Activated T-cell treated with anti-CD3 and anti-CD28 coated beads, Interleukin-2, amount 50 U/mL, for 4 hours (primary cell): ENCODE measurements at places on chromosomes 2 and 18.

DNA sequence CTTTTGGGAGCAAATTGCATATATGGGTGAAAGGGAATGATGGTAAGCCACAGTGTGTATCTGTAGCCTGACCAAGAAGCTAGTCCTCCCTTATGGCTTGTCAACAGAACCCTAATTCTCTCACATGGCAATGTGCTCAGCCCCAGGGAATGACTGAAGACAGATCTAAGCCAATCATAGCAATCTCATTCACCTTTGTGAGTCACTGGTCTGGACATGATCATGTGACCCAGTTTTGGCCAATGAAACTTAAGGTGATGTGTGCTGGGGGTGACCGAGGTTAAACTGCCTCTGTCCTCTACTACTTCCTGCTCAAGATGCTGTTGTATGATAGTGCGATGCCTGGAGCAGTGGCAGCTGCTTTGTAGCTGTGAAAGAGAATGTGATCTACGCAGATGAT is 491.2 kb upstream of the HS6ST1 start:
- no peak for DNase-seq

DNA sequence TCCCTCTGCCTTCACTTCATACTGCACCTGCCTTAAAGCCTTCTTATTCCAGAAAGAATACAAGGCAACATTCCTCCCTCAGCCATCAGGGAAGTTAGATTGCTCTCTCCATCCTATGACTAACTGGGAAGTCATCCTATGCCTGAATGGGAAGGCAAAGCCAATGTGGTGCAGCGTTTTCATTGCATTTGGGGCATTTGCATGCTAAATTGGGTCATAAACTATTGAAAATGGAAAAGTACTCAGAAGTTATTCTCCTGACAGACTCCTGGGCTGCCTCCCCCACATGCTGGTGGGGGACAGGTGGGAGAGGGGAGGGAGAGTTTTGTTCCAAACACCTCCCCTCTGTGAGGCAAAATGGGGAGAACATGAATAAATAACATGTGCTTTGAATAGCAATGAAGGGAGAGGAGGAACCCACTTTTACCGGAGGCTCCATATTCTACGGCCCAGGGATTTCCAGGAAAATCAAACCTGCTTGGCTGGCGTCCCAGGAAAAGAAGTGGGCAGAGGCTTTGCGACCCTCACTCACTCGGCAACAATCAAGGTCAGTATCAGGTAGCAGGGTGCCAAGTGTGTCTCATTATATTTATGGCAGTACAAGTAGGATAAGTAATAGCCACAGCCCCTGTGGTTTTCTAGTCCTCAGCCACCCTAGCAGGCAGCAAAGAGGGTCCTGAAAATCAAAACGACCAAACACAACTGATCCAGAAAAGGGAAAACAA is 84.1 kb downstream of the BOD1L2 start:
- no peak for DNase-seq

GRCh38 chr2:155456222-155456621 is 757.7 kb downstream of the KCNJ3 start:
- no peak for DNase-seq

- no peak for DNase-seq
Measured at GRCh38 chr2:46339200-46339599, 42.0 kb downstream of the EPAS1 start.

GRCh38 chr2:102028470-102028869 is 36.7 kb downstream of the IL1R2 start:
- DNase-seq = no peak

- no peak for DNase-seq
Measured at GRCh38 chr18:61360404-61361383, 27.5 kb downstream of the CDH20 start.

GRCh38 chr2:43853141-43854081 is 14.6 kb downstream of the ABCG8 start:
- DNase-seq = no peak

DNA sequence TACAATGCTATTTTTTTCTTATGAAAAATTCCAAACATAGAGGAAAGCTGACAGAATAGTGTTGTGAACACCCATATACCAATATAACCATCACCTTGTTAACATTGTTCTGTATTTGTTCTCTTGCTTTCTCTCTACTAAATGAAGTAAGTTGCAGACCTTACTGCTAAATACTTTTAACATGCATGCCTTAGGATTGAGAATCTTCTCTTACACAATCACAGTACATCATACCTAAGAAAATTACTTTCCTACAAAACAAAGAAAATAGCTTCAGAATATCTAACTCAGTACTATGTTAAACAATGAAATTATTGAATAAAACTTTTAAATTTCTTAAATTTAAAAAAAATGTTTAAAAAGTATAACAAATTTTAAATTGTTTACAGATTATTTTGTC is 136.5 kb downstream of the UBR3 start:
- DNase-seq = no peak

- DNase-seq = no peak
Measured at GRCh38 chr2:22883054-22883453, 501.9 kb upstream of the KLHL29 start.

- DNase-seq = no peak
Measured at GRCh38 chr2:216486708-216487107, 11.9 kb upstream of the RPL37A start.
